Suppressor macrophage treated with lipopolysaccharide for 1 hour (primary cell): ENCODE measurements at places on chromosomes 3 and 15.

DNA sequence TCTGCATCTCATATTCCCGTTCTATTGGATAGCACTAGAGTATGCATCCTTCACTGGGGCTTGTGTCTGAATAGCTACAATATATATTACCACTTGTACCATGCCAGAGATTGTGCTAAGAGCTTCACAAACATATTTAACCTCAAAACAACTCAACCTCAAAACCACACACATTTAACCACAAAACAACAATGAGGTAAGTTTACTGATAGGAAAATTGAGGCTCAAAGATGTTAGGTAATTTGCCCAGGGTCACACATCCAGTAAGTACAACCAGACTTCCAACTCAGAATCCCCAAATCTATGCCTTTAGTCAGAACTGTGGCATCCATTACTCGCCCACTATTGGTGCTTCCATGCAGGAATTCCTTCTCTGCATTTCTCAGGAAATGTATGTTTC is 220.0 kb downstream of the FAM43A start:
- DNase-seq, result no peak

DNA sequence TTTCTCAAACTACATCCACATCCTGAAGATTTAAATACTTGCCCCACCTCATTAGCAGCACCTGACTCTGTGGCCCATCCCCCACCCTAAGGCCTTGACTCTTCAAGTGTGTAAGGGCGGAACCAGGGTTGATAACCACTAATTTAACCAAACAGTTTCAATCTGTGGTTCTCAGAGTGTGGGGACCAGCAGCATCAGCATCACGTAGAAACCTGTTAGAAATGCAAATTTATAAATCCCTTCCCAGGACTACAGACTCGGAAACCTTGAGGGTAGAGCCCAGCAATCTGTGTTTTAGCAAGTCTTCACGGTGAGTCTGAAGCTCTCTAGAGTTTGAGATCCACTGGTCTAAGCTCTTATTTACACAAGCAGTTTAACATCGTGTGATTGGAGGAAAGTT is 12.4 kb downstream of the GNB4 start:
- no peak for DNase-seq

GRCh38 chr3:146712806-146713205 is 107.7 kb upstream of the PLSCR5 start:
- DNase-seq, result no peak

DNA sequence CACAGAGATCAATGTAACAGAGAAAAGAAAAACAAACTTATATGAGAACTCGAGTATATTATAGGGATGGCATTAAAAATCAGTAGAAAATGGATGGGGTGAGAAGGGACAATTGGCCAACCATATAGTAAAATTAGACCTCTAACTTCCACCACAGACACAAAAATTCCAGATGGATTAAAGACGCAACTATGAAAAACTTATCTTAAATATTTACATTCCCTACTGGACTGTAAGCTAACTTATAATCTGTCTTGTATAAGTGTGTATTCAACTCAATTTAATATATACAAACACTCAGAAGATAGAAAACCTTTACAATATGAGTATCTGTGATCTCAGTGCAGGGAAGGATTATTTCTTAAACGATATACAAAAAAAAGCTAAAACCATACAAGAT is 3.0 kb downstream of the MFAP1 start:
- no peak for DNase-seq

DNA sequence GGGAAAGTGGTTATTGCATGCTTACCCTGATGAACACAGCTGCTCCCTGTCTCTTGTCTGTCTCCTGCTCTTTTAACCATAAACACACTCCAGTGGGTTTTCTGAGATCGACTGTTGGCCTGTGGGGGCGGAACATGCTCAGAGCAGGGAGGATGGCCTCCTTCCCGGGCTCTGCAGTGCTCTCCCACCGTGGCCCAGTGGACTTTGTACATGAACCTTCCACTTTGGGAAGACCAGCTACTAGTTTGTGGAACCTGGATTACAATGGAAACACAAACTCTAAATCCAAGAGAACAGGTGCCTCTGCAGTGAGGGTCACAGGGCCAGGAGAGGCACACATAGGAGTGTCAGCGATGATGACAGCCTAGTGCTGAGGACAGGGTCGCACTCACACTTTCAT is 56.5 kb downstream of the KLF13 start:
- DNase-seq, result no peak

GRCh38 chr3:10988991-10989484 is 3.5 kb upstream of the SLC6A1 start:
- no peak for DNase-seq

DNA sequence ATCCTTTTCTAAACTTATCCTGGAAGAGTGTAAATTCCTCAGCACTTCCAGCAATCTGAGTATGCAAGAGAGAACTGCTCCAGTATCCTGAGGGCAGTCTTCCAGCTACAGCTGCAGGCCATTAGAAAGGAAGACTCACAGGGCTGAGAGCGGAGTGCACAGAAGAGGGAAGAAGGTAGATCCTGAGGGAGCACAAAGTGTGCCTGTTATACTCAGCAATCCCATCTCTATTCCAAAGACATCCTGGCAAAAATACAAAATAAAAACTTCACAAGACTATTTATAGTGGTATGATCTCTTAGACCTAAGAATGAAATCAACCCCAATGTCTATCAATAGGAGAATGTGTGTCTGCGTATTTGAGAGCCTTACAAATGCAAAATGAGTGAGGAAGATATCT is 292.0 kb downstream of the ZIC1 start:
- no peak for DNase-seq

- DNase-seq, result no peak
These were observed 315.1 kb downstream of the ROBO2 start for GRCh38 chr3:77354958-77355357.

DNA sequence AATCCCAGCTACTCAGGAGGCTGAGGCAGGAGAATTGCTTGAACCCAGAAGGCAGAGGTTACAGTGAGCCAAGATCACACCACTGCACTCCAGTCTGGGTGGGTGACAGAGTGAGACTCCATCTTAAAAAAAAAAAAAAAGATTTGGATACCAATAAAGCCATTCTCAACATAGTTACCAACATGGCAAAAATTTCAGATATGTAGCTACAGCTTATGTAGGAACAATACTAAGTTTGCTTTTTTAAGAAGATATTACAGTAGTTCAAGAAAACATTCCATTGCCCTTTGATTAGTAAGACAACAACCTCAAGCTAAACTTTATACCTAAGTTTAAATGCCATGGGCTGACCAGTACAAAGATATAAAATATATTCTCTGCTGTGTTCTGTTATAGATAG is 34.4 kb downstream of the ZNF106 start:
- DNase-seq, result no peak

DNA sequence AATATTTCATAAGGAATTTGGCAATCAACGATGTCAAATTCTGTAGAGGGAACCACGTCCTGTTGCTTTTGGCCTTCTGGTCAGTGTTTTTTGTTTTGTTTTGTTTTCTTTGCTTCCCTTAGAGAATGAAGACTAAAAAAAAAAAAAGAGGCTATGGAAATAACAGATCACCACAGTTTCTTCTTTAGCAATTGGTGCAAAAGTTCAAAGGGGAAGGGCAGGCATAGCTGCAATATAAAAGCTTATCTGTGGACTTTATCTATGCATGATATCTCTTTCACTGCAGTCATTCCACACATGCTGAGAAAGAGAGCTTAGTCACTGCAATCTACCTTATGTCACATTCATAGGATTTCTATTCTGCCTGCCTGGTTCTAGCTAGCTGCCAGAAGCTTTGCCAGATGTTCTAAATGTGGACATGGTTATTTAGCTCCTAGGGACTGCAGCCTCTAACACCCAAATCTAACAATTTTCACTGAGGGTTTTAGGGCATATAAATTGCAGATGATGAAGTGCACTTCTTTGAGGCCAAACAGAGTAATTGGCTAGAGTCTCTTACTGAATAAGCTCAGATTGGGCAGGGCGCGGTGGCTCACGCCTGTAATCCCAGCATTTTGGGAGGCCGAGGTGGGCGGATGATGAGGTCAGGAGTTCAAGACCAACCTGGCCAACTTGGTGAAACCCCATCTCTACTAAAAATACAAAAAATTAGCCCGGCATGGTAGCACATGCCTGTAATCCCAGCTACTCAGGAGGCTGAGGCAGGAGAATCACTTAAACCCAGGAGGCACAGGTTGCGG is 637.2 kb downstream of the NTRK3 start:
- DNase-seq, result no peak
